Left cardiac atrium (tissue), 4 donors: ENCODE measurements at places on chromosomes 11 and 22.

DNA sequence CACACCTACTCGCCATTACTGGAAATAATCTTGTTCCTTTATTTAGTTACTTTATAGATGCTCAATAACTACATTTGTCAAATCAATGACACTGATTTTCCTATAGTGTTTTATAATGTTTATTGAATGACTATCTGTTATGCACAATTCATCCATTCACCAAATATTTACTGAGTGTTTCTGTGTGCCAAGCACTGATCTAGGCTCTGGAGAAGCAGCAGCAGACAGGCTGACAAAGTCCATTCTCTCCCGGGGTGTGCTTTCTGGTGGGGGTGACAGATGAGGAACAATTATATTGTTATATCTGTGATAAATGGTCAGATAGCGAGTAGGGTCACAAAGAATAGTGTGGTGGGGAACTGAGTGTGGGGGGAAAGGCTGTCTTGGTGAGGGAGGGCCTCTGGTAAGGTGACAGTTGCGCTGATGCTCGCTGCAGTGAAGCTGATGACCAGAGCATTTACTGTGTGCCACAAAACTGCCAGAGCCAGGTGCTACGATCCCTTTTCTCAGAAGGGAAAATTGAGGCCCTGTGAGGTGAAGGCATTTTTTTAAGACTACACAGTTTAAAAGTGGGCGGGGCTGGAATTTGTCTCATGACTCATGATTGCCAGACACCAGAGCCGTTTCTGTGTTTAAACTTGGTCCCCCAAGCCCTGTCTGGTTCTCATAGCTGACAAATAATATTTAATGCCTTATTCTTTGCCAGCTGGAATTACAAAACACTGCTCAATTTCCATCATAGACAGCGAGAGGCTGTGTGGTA is 10.2 kb downstream of the PACS1 start:
- peak; percentile 65 for DNase-seq

DNA sequence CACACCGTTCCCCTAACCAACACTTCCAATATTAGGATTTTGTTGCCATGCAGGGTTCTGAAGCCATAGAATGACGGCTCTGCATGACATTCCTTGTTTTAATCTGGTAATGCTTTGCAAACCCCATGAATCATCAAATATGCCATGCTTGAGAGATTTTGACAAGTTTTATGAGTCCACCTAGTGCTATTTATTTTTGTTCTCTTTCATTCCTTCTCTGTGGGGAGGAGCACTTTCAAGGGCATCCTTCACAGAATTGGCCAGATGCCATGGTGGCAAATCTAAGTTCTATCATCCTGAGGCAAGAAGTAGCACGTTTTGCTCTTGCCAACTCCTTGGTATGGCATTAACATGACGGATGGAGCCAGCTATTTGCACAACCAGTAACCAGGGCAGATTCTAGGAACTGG is 268.4 kb downstream of the FAM76B start:
- no peak for DNase-seq

GRCh38 chr22:31333641-31334040 is 12.5 kb downstream of the PATZ1 start:
- DNase-seq, result no peak

- no peak for DNase-seq
These were observed 50.9 kb upstream of the NFRKB start for GRCh38 chr11:129946256-129946655.

DNA sequence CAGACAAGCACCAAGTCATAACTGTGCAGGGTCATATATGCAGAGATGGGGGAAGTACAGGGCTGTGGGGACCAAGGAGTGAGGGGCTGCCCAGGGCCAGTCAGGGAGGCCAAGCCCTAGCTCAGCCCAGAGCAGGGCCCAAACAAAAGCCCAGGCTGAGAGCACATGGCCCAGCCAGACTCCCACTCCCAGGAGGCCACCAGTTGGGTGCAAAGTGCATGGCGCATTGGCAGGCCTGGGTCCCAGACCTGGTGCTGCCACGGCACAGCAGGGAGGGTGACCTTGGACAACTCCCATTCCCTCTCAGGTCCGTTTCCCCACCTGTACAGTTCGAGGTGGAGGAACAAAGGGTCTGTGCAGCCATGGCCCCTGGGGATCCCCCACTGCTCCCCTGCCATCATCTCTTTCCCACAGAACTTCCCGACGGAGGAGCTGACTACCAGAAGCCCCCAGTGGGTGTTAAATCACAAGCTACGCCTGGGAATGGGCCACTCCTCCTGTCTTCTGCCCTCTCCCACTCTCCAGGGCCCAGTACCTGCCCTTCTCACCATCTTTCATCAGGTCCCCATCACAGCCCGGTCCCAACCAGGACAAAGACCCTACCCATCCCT is 608 bp downstream of the NIPSNAP1 start:
- DNase-seq, result no peak

GRCh38 chr22:22388494-22388893 is 120.0 kb downstream of the ZNF280B start:
- no peak for DNase-seq

DNA sequence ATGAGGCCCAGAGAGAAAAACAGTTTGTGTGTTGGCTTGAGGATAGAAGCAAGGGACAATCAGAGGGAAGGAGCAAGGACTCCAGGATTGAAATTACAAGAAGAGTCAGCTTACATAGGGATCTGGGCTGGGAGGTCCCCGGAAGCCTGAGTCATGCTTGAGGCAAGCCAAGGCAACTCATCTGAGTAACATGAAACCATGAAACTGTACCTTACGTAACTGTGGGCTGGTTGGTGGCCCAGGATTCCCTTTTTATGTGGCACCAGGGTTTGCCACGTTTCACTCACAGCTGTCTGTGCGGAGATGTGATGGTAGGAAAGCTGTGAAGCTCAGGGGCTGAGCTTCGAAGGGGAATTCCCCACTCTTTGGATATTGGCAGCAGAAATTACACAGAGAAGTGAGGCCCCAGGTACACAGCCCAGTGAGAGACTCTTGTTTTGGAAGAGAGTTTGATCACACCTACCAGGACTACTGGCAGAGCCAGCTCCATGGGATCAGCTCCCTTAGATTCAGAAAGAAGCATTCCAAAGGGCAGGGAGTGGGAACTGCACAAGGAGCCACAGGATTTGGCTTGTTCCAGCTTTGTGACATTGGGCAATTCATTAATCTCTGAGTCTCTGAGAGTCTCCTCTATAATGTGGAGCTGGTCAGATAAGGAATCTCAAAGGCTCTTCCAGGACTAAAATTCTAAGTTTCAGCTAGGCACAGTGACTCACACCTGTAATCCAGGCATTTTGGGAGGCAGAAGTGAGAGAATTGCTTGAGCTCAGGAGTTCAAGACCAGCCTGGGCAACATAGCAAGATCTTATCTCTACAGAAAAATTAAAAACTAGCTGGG is 7.8 kb downstream of the SLC5A1 start:
- peak; percentile 45 for DNase-seq

DNA sequence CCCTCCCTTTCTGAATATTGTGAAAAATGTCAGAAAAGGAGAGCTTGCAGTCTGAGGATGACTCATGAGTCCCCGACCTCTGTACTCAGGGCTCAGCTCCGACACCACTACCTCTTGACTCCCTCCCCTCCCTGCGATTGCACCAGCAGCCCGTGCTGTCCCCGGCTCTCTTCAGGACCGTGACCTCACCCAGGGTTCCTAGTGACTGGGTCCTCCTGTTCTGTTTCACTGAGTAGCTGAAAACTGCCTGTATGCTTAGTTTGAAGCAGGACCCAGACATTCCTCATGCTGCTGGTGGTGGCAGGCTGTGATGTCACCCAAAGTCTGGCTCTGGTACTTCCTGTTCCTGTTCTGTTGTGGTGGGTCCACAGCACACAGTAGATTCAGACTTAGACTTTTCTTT is 11.7 kb downstream of the PHRF1 start:
- DNase-seq, result no peak

DNA sequence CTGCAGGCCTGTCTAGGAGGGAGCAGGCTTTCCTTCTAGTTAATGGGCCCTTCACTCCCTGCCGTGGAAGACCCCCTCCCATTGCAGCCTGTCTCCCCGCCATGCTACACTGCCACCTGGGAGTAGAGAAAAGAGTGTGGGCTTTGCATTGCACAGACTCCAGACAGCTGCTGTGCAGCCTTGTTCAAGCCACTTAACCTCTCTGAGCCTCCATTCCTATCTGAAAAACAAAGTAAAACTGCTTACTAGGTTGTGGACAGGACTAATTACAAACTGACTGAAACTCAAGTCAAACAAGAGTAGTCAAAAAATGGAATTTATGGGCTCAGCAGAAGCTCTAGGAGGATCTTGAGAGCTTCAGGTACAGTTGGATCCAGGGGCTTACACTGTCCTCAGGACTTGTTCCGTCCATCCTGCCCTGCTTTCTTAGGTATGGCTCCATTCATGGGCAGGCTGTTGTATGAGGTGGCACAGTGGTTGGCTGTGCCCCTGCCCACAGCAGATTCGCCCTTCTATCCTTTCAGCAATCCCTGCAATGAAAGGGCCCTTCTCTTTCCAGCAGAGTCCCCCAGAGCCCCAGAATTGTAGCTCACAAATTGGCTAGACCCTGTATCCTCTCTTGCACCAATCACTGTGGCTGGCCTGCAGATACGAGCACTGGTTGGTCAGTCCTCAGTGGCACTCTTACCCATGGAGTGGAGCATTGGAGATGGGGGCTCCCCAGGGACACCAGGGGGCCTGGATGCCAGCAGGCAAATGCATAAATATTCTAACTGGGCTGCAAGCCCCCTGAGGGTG is 19.6 kb downstream of the PRDM11 start:
- DNase-seq, result no peak

DNA sequence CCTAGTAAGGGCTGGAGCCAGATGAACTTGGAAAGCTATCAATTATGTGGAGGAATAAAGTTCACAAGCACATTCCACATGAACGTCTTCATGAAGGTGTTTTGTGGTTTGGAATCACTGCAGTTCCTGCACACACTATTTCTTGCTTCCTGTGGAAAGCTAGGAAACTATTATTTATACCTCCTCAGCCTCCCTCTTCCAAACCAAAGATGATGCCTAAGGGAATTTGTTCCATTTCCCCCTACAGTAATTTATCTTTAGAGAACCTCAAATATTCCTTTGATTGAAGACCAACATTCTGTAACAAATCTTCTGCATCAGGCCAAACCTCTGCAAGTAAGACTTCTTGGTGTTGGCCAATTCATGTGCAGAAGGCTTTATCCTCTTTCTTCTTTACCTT is 115.8 kb upstream of the ARHGAP20 start:
- DNase-seq, result no peak

- DNase-seq, result no peak
These were observed 239.6 kb downstream of the DDX10 start for GRCh38 chr11:108904480-108904879.

DNA sequence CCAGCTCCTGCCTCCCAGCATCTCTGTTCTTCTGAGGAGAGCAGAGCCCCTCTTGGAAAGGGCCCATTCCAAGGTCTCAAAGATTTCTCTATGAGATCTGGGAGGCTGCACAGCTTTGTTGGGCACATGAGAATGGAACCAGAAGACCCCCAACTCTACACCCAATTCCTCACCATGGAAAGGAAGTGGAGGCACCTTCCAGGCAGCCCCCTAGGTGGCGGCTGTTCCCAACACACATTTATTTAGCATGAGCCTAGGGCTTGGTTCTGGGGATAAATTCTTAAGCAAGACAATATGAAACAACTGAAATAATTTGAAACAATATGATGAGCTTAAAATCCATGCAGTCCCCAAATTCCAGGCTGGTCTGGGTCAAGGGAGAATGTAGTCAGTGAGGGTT is 100.4 kb downstream of the TIMP3 start:
- DNase-seq, result no peak

DNA sequence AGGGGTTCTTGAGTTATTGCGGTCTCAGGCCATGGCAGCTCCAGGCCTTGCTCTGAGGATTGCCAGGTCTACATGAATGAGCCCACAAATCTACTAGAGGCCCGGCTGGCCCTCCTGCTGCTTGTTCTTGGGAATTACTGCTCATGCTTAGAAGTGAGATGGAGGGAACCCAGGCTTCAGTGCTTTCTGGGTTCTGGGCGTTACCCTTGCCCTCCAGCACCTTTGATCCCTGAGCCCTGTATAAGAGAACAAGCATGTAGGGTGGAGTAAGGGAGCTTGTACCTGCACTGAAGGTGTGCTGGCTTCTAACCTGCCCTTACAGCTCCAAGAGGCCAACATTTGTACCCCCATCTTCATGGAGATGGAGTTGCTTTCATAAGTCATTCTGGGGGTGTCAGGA is 4.0 kb downstream of the NAA40 start:
- no peak for DNase-seq

DNA sequence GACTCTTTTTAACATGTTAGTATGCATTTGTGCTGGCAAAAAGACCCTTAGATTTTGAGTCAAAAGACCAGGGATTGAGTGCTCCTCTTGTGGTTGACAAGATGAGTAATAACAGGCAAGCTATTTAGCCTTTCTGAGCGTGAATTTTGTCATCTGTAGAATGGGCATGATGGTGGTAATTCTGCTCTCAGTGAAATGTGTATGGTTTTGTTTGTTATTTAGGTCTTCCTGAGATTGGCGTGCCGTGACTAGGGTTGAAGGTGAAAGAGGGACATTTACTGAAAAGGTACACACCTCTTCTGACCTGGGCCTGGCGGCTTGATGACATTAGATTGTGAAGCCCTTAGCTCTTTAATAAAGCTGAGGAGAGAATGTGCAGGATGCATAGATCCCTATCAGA is 8.4 kb upstream of the CEP295 start:
- DNase-seq, result no peak

GRCh38 chr11:91272089-91272488 is 952.5 kb upstream of the FAT3 start:
- DNase-seq, result no peak
